ENCODE measurements at places on chromosomes 7 and 10.

DNA sequence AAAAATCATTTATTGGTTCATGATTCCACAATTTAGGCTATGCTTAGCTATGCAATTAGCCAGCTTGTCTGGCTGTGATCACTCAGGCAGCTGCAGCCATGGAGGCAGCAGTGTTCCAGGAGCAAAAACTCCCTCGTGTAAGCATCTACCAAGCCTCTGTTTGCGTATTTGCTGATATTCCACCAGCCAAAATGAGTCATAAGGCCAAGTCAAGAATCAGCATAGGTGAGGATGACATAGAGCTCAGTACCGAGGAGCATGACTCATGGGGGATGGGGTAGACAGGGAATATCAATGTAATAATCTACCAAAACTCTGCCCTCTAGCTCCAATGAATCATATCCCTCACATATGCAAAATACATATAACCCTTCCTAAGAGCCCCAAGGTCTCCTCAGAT is 63.3 kb downstream of the IMMP2L start:
- no peak for DNase-seq

DNA sequence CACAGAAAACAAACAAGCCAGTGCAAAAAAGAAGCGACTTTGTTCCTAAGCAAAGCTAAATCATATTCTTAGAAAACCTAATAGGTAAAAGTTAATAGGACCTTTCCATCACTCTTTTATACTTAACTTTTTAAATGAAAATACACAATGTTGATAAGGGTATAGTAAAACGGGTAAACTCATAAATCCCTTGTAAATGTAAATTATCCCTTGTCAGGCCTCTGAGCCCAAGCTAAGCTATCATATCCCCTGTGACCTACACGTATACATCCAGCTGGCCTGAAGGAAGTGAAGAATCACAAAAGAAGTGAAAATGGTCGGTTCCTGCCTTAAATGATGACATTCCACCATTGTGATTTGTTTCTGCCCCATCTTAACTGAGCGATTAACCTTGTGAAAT is 76.4 kb downstream of the GSAP start:
- no peak for DNase-seq

GRCh38 chr7:69790977-69791724 is 192.9 kb downstream of the AUTS2 start:
- no peak for DNase-seq

DNA sequence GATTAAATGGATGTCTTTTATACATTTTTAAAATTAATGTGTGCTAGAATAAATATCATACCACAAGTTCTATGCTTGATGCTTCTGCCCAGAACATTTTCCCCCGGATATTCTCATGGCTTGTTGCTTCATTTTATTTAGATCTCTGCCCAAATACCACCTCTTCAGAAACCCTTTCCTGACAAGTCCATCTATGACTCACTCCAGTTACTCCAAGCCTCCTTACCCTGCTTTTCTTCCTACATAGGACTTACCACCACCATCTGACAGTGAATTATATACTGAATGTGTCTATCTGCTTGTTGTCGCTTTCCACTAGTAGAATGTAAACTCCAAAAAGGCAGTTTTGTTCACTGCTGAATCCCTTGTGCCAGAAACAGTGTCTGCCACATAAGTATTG is 19.1 kb upstream of the ERVW-1 start:
- no peak for DNase-seq

GRCh38 chr10:22742678-22743077 is 28.3 kb upstream of the PIP4K2A start:
- no peak for DNase-seq

DNA sequence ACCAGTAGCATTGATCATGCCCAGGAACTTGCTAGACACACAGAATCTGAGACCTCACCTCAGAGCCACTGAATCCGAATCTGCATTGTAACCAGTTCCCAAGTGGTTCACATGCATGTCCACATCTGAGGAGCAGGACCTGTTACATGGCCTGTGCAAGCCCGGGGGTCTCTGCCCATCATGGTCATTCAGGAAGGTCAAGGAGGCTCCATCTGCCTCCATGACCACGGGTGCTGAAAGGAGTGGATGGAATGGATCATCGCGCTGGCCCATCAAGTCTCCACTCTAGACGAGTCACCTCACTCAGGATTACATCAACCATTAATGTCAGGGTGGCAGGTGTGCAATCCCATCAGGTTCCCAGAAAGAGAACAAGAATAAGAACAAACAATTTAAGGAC is 85.8 kb upstream of the ADAM12 start:
- no peak for DNase-seq

- no peak for DNase-seq
These were observed 93.2 kb upstream of the ARHGAP21 start for GRCh38 chr10:24816868-24817396.

DNA sequence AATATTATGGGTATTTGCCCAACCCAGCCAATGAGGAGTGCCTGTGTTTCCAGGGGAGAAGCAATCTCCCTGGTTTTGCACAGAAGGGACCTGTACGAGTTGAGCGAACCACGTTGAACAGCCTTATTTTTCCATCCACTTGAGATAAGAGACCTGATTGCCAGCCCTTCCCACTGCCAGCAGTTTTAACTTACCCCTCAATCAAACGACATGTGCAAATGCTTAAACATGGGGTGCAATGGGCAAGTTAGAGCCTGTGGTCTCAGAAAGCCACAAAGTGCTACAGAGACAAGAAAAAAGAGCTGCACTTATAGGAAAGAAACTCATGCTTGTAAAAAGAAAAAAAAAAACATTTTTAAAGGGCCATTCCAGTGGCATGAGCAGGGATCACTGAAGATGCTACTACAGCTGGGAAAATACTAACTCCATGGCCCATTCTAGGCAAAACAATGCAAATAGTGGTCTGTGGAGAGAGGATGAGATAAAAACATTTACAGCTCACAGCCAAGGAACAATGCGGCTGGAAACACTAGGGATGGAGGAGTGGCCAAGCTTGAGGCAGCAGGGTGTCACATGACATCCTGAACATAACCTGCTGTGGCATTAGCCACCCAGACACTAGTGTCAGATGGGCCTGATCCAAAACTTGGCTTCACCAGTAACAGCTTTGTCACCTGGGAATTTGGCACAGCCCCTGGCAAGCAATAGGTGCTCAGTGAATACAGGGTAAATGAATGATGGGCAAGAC is 162.8 kb downstream of the ELMO1 start:
- DNase-seq: no peak

DNA sequence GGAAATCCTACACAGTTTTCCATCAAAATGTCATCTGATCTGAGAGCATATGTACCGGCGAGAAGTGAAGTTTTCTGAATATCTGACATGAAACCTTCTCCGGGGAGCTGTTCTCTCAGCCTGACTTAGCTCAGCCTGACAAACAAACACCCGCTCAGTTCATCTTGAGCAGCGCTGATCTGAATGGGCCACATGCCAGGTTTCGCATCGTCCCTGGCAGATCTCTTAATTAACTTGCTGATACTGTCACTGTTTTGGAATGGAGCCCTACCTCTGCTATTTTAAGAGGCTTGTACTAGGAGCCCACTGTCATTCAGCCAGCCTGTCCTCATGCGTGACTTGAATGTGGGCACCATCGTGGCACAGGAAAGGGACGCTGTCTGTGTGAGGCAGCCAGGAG is 109.2 kb downstream of the STRA8 start:
- DNase-seq: no peak

DNA sequence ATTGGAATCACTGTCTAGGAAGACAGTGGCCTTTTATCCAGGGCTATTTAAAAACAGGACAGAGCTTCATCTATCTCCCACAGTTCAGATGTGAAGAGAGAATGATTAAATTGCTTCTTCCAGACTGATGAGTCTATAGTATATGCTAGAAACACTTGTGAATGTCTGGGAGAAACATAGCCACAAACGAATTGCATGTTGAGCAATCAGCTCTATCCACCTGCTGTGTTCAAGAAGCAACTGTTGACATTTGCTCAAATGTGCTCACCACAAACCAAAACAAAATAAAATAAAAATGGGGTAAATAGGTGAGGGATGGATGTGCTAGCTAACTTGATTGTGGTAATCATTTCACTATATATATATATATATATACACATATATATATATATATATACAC is 195.1 kb downstream of the HECW1 start:
- no peak for DNase-seq

- DNase-seq: no peak
These were observed 45.1 kb downstream of the ST8SIA6 start for GRCh38 chr10:17409170-17409733.

DNA sequence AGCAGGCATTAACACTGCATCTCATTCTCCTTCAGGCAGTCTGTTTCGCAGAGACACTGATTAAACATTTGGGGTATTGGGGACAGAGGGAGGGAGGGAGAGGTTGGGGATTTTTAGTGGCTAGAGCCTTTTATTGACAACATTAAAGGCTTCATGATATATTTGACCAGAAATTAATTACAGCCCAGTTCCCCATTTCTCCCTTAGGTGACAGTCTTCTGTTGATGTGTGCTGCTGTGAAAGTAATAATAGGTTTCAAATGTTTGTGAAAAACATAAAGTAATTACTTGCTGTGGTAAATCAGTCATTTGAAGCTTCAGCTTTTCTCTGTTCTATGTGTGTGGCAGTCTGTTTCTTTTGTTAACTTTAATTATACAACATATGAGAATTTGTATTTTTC is 105.3 kb upstream of the LRGUK start:
- DNase-seq: no peak

DNA sequence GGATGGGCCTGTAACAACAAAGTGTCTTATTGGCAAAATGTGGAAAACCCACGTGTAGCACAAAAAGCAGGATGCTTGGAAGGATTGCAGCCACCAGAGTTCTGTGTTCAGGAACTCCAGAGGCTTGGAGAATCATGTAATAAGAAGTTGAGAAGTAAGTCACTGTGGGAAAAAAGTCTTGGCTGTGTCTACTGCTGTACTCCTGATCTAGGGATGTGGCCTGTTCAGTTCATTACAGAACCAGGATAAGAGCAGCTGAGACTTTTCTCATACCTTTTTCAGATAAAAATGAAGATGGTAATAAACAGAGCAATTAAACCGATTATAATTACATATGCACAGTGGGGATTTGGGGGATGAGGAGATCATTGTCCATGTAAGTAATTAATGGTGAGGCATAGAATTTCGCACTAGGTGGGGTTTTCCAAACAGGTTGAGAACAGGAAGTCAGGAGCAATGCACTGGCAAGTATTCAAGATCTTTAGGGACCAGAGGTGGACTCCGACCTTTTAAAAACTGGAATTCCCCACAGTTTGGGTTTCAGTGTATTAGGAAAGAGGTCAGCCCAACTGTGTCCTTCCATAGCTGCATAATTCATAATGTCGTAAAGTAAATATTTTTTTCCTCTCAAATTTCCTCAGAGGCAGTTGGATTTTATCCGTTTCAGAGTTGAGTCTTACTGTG is 281.7 kb downstream of the FRMD4A start:
- no peak for DNase-seq

GRCh38 chr7:103148131-103148993 is 537 bp downstream of the NAPEPLD start:
- no peak for DNase-seq

GRCh38 chr7:151167197-151167961 is at the start of gene GBX1:
TSS of gene GBX1 (minus strand) at chr7:151167694. CDS start at chr7:151167548, 146 bp downstream.
- DNase-seq: no peak

GRCh38 chr10:119265691-119266090 is 58.3 kb downstream of the GRK5 start:
- no peak for DNase-seq

Data from stimulated activated CD4-positive, alpha-beta T cell treated with anti-CD3 and anti-CD28 coated beads, Interleukin-4, amount 100 ng/mL, for 48 hours (primary cell).